Smooth muscle cell of trachea (primary cell): ENCODE measurements at places on chromosomes 1 and 21. TPM values are rescaled to one million over a fixed set of nuclear protein-coding genes. Genes with fewer than 3 reads are reported as not detected.

SLAMF9 gene
- 0.33 TPM in 1 of 2 replicates, not detected in the other for total RNA-seq

DCST2 gene
- total RNA-seq, result under 0.01 TPM in 1 of 2 replicates, not detected in the other

MPL gene
- not detected in 2 replicates for total RNA-seq

C1orf94 gene
- total RNA-seq, result not detected in 2 replicates

UMODL1 gene
- total RNA-seq, result not detected in 2 replicates

CACNA1E gene
- total RNA-seq, result not detected in 2 replicates

GRIK3 gene
- total RNA-seq, result not detected in 2 replicates

IL12RB2 gene
- total RNA-seq, result not detected in 2 replicates
